Left ventricle myocardium inferior (tissue), 1 donor: ENCODE measurements at places on chromosomes 3 and 15. TPM values are rescaled to one million over a fixed set of nuclear protein-coding genes. Genes with fewer than 3 reads are reported as not detected.

GRCh38 chr15:73753250-73754130 lies at the start of gene INSYN1:
INSYN1 (minus strand) TSS chr15:73753351; CDS start chr15:73751130, 2,221 bp downstream.
- peak; percentile 75 for DNase-seq

- no peak for DNase-seq
Measured at GRCh38 chr15:77094397-77095030, 23.6 kb upstream of the TSPAN3 start.

DNA sequence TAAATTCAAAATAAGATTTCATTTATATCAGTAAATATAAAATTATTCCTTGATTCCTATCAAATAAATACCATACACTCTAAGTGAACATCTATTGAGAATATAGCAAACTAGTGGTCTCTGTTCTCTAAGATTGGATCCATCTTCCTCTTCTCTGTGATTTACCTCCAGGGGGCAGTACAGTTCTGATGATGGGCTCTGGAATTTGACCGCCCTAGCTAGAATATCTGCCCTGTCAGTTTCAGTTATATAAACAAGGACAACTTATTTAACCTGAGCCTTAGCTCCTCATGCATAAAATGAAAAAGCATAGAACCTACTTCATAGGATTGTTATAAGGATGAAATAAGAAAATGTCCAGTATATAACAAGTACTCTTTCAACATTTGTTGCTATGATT lies 171.1 kb upstream of the CCDC54 start:
- DNase-seq: no peak

The UTS2B gene
- 0.47 TPM for total RNA-seq

DNA sequence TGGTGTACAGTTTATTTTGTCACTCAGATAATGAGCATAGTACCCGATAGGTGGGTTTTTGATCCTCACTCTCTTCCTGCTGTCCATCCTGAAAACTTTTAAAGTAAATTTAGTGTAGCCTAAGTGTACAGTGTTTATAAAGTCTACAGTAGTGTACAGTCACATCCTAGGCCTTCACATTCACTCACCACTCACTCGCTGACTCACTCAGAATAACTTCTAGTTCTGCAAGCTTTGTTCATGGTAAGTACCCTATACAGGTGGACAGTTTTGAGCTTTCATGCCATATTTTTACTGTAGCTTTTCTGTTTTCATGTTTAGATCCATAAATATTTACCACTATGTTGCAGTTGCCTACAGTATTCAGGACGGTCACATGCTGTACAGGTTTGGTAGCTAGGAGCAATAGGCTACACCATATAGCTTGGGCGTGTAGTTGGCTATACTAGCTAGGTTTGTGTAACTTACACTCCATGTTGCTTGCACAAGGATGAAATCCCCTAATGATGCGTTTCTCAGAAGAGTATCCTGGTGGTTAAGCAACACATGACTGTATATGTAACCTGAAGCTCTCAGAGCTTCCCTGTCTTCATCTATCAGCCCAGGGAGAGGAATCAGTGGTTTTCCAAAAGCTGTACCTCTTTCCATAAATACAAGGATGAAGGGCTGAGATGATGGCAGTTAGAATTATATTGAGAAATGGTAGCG lies 87.6 kb upstream of the SLC25A26 start:
- DNase-seq: no peak

DNA sequence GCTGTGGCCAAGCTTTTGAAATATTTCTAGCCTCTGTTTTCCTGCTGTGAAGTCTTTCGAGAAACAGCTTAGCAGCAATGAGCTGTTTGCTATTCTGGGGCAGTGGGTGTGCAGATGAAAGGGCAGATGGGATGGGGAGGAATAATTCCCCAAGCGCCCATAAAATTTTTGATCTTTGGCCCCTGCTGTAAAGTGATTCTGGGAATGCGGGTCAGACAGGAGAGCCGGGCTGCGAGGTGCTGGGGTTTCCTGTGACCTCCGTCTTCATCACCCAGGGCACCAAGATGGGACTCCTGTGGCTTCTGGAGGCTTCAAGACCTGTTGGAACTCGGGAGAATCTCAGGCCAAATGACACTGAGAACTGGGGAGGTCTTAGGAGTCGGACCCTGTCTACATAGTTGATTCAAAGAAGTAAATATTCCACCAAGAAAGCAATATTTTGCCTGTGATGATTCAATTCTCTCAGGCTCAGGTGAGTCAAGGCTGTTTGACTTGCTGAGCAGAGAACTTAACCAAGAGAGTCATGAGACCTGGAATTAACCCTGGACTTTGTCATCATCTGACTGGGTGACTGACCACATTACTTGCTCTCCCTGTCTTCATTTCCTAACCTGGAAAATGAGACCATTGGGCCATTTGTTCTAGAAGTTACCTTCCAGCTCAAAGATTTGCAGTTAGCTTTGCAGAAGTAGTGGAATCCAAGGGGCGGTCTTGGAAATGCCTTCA lies 86.4 kb downstream of the POLR2M start:
- DNase-seq: no peak

The SLC25A20 gene
- total RNA-seq: 94.1 TPM

DNA sequence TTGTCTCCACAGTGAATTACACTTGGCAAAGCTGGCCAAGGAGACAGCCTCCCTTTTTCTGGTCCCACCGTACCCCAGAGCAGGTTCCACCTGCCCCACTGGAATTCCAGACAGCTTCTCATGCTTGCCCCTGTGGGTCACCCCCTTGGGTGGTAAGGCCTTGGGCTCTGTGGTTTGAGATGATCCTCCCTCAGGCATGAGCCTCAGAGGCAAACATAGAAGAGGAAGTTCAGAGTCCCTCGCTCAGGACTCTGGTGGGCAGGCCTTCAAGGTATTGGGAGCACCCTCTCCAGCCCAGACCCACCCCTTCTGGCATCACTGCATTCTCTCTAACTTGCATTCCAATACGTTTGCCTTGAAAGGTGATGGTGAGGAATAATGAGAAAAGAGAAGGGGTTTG lies 17.6 kb upstream of the UBA7 start:
- no peak for DNase-seq

DNA sequence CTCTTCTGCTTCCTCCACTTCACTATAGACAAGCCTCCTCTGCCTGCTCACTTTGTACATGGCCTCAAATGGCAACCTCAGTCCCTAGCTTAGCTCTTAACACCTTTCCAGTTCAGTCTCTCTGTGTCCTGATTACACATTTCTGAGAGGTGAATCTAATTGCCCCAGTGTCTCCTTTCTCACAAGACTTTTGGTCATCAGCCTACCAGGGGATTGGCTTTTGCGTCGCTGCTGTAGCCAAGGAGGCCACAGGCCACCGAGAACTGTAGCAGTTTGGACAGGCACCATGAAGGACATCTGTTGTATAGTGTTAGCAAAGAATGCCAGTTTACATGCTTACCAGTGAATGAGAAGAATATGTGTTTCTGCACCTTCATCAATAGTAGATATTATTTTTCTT lies 8.5 kb downstream of the IREB2 start:
- DNase-seq: no peak

DNA sequence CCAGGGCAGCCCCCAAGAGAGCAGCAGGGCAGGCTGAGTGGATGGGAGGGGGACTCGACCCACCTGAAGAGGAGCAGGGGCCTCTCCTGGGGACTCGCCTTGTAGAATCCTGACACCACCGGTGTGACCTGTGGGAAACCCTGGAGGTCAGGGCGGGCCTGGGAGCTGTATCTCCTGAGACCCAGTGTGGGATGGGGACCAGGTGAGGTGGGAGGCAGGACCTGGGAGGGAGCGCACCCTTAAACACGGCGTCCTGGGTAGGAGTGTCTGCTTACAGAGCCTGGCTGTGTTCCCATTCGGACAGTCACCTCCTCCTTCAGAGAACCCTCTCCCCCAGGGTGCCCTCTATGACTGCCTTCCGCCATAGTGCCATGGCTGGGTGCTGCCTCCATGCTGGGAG lies 27.1 kb downstream of the C15orf39 start:
- peak; percentile 8 for DNase-seq

- peak; percentile 47 for DNase-seq
Measured at GRCh38 chr15:68730976-68731897, 89.5 kb downstream of the ANP32A start.
